ENCODE measurements at places on chromosomes 6 and 20.

DNA sequence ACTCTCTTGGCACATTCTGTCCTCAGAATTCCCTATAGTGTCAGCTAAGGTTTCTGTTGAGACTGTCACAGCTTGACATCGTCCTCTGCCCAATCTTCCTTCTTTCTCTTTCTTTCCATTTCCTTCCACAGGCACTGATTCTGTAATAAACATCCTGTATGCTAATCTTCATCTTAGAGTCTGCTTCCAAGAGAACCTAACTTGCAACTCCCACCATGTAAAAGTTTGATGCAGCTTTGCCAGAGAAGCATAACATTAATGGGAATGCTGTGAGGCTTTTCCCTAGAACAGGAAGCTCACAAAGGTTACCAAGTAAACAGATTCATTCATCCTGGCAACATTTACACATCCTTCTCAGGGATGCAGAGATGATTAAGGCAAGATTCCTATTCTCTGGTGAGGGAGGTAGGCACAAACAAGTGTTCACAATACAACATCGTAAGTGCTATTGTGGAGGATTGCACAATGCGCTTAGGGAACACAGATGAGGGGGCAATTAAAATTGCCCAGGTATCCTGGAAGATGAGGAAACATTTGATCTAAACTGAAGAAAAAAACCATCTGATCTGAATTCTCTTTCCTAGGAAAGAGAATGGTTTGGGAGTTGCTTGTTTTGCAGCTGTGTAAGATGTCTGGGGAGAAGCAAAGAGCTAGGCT is 74.7 kb downstream of the GRM1 start:
- no peak for DNase-seq

- no peak for DNase-seq
These were observed 82.6 kb downstream of the OR2B2 start for GRCh38 chr6:27829453-27830211.

DNA sequence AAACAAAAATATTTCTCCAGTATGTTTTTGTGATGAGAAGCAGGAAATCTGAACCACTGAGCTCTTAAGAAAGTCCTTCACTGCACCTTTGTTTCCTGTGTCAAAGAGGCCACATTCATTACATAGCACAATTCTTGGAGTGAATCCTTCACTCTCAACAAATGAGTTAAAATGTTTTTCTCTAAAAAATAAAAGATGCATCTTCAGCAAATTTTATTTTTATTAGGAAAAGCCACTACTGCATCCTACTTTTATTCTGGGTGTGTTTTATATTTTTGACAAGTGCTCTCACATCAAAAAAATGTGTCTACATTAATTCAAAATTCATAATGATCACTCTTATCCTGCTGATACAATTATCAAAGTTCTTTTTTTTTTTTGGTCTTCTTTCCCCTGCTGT is 76.3 kb downstream of the PLCB4 start:
- DNase-seq: no peak

GRCh38 chr6:79234150-79235022 is at the start of gene HMGN3:
Gene HMGN3, minus strand, starts transcription at chr6:79234682.
- peak; percentile 74 for DNase-seq

DNA sequence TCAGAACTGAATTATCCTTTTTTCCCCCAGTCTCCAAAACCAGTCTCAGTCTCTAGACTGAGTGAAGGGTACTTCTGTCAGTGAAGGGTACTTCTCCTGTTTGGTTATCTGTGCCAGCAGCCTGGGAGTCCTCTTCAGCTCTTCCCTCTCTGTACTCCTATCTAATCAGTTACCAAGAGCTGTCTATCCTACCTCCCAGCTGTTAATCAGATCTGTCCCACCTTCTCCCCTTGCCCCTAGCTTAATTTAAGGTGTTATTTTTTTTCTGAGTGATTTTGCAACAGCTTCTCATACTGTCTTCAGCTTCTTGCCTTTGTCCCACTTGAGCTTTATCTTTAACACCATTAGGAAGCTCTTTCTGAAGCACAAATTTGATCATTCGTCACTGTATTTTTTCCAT is 491.9 kb upstream of the SOX4 start:
- no peak for DNase-seq

- no peak for DNase-seq
These were observed at the start of gene FOXS1 for GRCh38 chr20:31845300-31845863. Gene FOXS1, minus strand, starts transcription at chr20:31845604. Its CDS starts 62 bp downstream, at chr20:31845542.

DNA sequence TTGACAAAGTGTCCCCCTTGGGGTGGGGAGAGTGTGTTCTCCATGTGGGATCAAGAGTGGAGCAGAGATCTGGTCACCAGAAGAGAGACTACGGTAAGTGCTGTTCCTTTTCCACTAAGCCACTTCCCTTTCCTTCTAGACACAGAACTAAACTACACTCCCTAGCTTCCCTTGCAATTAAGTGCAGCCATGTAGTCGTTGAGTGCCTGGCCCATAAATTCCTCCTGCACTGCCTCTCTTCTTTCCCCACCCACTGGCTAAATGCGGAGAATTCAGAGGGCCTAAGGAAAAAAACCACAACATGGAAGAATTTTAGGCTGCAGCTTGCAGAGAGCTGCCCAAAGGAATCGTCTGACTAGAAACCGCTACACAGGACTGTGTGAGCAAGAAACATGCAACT is 1.5 kb downstream of the WDR27 start:
- no peak for DNase-seq

DNA sequence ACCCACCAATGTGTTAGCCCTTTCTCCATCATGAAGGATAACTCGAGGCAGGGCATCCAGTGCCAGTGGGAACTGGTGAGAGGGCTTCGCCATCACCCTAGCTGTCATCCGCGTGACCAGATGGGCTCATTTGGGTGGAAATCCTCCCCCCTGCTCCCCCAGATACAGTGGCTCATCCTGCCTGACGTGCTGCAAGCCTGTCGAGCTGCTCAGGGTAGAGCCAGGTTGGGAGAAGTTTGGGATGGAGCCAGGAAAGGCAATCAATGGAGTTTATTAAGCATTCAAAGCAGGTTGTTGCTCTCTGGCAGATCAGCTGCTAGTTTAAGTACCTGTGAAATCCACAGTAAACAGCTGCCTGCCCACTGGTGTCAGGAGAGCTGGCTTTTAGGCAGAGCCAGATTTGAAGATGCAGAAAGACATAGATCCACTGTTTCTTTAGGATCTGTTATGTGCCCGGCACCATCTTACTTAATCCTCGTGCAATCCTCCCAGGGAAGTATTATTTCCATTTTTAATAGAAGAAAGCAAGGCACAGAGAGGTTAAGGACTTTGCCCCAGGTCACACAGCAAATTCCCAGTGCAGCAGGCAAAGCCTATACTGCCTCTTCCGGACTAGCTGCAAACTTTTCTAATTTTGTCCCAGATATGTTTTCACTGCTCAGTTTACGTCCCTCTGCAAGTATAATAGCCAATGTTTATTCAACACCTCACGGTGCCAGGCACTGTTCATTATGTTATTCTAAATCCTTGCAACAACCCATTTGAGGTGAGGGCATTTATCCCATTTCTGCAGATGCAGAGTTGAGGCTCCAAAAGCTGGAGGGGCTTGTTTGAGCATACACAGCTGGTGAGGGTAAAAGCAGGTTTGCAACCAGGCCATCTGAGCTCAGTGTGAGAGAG is 54.1 kb upstream of the KCNG1 start:
- DNase-seq: no peak

DNA sequence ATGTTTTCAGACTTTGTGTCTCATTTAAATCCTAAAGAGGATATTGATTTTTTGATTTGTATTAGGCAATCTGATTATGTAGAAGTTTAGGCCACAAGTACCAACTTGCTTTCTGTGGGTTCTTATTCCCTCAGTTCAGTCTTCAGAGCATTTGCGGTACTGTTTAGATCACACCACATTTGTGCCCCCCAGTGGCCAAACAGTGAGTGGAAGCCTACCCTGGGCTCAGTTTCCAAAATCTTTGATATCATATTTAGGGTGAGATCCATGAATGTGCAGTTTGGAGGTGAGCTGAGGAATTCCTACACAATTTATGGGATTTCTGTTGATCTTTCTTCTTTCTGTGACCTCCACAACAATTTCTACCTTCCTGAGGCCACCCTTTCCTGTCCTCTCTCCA is 92.3 kb upstream of the FUT9 start:
- DNase-seq: no peak

DNA sequence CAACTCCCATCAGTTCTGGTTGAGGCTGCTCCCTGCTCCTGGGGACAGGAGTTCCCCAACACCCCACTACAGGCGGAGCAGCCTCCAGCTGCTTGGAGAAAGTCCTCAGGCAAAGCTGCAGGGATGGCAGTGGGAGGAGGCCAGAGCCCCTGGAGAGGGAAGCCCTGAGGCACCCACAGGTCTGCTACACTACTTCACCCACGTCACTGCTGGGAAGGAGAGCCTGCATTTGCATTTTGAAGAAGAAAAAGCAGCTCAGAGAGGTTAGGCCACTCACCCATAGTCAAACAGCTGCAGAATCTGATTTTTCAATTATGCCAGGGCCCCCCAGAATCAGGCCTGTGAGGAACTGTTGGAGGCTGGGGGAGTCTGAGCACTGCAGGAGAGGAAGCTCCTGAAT is 17.2 kb downstream of the BFSP1 start:
- no peak for DNase-seq

GRCh38 chr6:117451671-117452070 is 25.9 kb upstream of the ROS1 start:
- DNase-seq: no peak

GRCh38 chr6:8215631-8216030 is 113.3 kb upstream of the EEF1E1 start:
- no peak for DNase-seq

GRCh38 chr6:55668591-55668990 is 89.6 kb upstream of the HMGCLL1 start:
- no peak for DNase-seq

DNA sequence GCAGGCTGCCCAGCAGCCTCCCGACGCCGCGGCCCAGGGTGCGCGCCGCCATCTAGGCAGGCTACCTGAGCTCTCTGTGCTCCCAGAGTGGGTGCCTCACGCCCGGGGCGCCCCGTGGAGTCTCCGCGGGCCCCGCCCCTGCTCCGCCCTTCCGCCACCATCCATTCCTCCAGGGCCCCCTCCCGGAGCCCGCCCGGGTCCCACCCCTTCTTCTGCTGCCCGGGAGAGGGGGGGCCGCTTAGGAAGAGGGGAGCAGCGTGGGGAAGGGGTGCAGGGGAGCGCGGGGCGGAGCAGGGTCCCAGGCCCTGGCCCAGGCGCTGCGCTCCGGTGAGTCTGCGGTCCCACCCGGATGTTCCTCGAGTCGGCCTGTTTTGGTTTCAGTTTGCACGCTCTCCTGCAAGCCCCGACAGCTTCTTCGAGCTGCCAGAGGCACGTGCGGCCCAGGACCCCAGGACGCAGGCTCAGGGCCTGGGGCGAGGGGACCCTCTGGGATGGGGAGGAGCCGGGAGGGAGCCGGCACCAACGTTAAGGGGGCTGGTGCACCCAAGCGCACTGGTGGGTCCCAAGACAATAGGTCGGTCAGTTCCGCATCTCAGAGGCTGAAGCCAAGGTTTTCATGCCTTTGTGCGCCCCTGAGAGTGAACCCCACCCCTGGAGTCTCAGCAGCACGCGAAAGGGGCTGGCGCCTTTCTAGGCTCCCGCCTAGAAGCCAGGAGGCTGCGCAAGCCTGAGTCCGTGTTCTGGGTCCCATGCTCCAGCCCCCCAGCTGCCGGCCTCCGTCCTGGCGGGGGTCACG is at the start of gene ACSS1:
ACSS1 (minus strand) TSS at position 89 of the 796 bp plus-strand sequence; CDS start at position 52, 37 bp downstream.
- peak; percentile 25 for DNase-seq
